WTC11 (cell line): ENCODE measurements at places on chromosomes 1 and 21.

GRCh38 chr21:36584980-36585940, 105.3 kb upstream of the CLDN14 start:
- DNase-seq: no peak

GRCh38 chr1:222006715-222007114, 264.8 kb upstream of the DUSP10 start:
- no peak for DNase-seq

DNA sequence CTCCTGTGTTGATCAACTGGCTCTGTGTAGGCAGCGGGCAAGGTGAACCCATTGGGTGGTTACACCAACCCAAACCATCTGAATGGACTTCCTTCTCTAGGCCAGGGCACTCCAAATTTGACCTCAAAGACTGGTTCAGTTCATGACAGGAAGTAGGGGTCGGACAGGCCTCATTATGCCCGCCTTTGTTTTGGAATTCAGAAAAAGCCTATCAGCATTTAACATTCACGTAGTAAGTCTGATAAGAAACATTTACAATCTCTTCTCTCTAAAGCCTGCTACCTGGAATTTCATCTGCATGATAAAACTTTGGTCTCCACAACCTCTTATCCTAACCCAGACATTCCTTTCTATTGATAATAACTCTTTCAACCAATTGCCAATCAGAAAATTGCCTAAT, 97.1 kb upstream of the ETV3 start:
- DNase-seq: no peak

GRCh38 chr1:38533772-38534472, 325.6 kb downstream of the RRAGC start:
- DNase-seq: no peak

GRCh38 chr21:34730194-34730593, 61.4 kb downstream of the CLIC6 start:
- no peak for DNase-seq

DNA sequence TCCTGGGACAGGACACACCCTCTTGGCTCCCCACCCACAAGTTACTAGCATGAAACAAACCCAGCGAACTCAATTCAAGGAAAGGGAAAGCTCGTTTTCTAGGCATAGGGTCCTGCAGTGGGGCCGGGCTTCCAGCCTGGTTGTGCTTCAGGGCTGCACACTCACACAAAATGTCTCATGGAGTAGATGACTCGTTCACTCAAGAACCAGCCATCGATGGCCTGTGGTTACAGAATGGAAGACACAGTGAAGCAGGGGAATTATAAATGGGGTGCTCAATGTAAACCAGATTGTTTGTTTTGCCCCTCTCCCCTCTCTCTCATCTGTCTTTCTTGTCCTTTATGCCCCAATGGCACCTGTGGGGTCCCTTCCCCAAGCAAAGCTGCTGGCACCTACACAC, 56.0 kb upstream of the COX20 start:
- no peak for DNase-seq

- no peak for DNase-seq
Measured at GRCh38 chr1:15755021-15755645, 3.5 kb upstream of the FBLIM1 start.

DNA sequence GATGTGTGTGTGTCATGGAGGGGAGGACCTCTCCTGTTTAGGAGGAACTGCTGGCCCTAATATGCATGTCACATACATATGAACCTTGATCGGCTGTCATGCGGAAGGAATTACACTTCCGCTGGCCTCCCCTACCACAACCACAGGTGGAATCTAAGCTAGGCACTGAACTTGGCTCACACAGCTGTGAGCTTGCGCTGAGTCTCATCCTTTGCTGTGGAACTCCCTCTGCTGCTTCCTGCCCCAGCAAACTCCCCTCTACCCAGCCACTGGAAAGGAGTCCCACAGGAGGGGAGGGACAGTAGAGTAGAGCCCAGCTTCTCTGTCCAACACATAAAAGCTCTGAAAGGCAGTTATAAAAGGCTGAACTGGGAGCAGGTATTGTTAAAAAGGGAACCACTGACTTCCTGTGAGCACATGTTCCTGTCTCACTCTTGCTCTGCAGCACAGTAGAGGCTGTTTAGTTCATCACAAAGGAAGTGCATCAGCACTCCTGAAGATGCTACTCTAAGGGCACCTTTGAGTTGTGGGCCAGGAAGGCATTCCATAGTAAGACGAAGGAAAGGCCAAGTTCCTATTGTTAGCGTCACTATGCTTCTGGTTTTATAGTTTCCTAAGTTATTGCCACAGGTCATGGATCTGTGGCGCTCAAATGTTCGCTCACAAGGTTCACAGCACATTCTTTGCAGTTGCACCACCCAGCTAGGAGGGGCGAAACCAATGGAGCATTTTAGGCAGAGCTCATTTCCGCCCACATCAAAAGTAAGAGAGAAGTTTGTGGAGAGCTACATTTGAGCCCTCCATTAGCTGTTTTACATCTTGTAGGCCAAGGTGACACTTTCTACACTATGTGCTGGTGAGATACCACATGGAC, 17.7 kb upstream of the PTPRC start:
- DNase-seq: no peak

DNA sequence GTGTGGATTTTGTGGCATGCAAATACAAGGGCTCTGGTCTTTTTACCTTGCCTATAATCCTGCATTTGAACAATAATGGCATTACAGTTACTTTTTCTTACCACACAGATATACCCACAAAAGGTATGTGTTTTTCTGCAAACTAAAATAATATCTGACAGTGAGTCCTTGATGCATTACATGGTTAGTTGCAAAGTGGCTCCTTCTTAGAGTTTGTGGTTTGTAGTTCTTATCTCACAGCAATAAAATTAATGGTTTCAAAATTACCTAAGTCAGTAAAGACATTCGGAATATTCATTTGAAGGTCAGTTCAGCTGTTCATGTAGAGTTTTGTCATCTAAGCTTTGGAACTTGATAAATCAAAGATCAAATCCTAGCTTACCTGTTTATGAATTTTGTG, 43.5 kb downstream of the SNX7 start:
- no peak for DNase-seq

GRCh38 chr1:207259391-207259790, 62.1 kb upstream of the CD55 start:
- no peak for DNase-seq

- DNase-seq: no peak
Measured at GRCh38 chr1:147673406-147673805, 3.1 kb upstream of the ACP6 start.

GRCh38 chr1:4324525-4324924, 329.9 kb upstream of the AJAP1 start:
- DNase-seq: no peak

- DNase-seq: no peak
Measured at GRCh38 chr1:58994664-58995063, 210.8 kb upstream of the JUN start.
